ENCODE measurements at places on chromosomes 1 and 21.

GRCh38 chr1:108767115-108767514 is 20.6 kb downstream of the STXBP3 start:
- DNase-seq = no peak

DNA sequence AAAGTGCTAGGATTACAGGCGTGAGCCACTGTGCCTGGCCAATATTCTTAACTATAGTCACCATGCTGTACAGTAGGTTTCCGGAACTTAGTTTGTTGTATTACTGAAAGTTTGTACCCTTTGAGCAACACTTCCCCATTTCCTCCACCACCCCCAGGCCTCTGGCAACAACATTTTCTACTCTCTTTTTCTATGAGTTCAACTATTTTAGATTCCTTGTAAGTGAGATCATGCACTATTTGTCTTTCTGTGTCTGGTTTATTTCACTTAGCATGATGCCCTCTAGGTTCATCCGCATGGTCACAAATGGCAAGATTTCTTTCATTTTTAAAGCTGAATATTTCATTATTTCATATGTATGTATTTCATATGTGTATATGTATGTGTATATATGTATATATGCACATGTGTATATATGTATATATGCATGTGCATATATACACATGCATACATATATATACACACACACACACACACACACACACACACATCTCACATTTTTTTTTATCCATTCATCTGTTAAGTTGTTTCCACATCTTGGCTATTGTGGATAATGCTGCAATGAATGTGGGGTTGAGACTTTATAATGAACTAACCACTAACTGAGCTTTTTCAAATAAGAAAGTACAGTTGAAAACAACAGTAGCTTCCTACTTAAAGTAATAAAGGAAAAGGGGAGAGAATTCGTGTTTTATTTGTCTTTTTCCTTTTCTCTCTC is 256.8 kb upstream of the C1orf105 start:
- DNase-seq = no peak

DNA sequence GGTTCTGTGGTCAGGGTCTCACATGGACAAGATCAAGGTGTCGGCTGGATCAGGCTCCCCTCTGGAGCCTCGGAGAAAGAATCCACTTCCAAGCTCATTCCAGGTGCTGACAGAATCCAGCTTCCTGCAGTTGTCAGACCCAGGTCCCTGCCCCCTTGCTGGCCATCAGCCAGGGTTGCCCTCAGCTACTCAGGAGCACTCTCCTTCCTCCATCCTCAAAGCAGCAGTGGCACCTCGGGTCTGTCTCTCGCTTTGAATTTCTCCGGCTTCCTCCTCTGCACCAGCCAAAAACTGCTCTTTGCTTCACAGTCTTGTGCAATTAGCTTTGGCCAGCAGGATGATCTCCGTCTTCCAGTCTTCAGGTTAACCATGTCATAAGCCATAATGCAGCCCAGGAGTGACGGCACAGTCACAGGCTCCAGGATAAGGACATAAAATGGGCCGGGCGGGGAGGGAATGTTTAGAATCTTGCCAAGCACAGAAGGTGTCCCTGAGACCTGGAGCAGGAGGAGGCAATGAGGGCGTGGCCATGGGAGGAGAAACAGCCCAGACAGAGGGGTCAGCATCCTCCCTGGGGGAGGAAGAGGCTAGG is 79.4 kb upstream of the SLC25A33 start:
- no peak for DNase-seq

GRCh38 chr1:232457595-232457994 is 172.3 kb downstream of the SIPA1L2 start:
- DNase-seq = no peak

DNA sequence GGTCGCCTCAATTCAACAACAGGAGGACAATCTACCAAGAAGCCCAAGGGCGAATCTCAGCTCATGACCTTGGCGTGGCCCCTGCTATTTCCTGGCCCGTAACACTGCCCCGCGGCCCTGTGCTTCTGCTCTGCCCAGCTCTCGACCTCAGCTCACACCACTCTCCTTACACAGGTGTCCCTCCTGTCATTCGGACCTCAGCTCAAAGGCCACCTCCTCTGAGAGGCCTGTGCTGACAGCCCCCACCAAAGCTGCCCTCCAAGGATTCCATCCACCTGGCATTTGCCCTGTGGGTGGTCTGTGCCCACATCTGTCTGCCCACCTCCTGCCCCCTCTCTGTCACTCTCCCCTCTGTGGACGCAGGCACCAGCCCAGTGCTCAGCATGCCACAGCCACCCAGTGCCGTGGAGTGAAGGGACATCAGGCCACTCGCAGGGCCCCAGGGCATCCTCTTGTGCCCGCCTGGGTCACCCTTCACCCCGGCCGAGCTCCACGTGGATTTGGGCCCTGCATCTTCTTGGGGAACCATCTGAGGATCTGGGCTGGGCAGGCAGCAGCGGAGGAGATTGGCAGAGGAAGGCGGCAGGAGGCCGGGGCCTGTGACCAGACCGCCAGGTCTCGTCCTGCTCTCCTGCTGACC is 70.3 kb downstream of the DHRS3 start:
- no peak for DNase-seq

- DNase-seq = peak; percentile 36
Observed at GRCh38 chr1:46477153-46477929, 12.3 kb upstream of the DMBX1 start.

- DNase-seq = no peak
Observed at GRCh38 chr1:16393570-16394521, 26.8 kb downstream of the SZRD1 start.

- no peak for DNase-seq
Observed at GRCh38 chr1:101739826-101740330, 256.8 kb downstream of the OLFM3 start.

DNA sequence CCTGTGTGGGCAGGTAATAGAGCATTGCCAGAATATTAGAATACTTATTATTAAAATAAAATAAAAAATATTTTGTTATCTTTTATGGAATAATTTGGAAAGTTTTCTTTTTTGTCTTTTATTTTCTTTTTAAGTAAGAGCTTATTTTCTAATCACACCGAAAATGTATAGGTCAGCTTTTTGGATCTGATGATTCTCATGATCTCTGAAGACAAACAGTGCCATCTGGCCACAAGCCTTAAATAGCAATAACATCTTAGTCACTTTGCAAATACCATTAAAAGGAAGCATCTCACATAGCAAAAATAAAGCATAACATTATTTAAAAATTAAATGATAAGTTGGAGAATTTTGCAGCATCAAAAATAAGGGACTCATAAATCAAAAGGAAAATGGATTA is 213.8 kb downstream of the PLA2G4A start:
- no peak for DNase-seq

DNA sequence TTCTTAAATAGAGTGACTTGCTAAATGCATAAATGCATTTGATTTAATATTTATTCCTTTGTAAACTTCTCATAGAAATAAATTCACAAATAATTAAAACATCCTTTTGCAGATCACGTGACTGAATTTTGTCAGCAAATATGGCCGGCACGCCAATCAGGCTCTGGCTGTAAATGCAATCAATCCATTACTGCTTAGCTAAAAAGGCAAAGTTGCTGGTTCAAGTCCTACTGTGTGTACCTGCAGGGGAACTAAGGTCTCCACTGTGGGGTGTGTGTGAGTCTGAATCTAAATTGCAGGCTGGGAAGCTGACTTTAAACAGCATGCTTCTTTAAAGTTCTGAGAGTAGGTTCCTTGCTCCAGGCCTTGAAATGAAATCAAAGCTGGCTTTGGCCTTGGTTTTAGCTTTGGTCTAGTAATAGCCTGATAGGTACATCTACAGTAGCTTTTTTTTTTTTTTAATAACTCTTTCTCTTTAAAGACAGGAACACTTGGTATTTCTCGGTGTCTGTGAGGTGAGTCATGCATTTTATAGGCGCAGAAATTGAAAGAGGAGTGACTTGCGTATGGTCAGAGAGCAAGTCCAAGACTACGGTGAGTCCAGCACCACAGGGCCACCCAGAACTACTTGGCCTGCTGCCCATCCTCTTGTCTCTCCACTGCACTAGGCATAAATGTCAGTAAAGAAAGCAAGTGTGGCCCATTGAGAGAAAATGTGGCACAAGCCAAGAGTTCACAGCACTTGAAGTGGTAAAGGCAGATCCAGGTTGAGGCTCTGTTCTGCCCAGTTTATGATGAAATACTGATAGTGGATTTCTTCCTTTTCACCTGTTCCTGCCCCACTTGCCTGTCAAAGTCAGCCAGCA is 36.2 kb upstream of the LYST start:
- no peak for DNase-seq

DNA sequence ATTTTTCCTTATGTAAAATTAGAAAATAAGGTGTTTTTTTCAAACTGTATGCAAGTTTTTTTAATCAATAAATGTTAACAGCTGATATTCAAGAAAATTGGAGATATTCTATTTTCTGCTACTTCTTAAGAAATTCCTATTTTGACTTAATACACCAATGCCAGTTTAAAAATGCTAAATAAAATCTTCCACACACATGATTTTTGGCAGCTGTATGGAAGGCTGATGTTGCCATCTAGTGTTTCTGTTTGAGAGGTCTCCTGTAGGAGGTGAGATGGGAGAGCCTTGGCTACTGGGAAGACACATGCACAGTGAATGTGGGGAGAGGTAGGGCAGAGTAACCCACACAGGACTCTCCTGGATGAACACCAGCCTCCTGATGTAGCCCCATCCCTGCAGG is 29.2 kb upstream of the OR2B11 start:
- no peak for DNase-seq

GRCh38 chr1:89044970-89045721 is 19.9 kb downstream of the GBP1 start:
- DNase-seq = no peak

- peak; percentile 64 for DNase-seq
Observed at GRCh38 chr1:186212568-186213224, 162.4 kb downstream of the TPR start.

GRCh38 chr1:83508485-83509151 is 490.3 kb downstream of the TTLL7 start:
- DNase-seq = no peak

DNA sequence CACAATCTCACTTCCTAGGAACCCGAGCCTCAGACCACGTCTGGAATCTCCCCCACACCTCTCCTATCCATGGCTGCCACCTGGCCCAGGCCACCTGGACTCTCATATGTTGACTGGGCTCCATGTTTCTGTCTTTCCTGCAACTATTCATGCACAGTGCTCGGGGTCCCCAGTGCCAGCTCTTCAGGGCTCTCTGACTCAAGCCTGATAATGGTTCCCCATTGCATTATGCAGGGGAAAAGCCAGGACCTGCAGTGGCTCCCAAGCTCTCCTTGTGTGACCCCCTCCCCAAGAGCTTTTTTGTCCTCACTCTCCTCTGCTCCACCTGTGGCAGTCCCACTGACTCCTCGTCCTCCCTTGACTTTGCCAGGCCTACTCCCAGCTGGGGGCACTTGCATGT is 417.6 kb downstream of the NPHP4 start:
- DNase-seq = no peak

DNA sequence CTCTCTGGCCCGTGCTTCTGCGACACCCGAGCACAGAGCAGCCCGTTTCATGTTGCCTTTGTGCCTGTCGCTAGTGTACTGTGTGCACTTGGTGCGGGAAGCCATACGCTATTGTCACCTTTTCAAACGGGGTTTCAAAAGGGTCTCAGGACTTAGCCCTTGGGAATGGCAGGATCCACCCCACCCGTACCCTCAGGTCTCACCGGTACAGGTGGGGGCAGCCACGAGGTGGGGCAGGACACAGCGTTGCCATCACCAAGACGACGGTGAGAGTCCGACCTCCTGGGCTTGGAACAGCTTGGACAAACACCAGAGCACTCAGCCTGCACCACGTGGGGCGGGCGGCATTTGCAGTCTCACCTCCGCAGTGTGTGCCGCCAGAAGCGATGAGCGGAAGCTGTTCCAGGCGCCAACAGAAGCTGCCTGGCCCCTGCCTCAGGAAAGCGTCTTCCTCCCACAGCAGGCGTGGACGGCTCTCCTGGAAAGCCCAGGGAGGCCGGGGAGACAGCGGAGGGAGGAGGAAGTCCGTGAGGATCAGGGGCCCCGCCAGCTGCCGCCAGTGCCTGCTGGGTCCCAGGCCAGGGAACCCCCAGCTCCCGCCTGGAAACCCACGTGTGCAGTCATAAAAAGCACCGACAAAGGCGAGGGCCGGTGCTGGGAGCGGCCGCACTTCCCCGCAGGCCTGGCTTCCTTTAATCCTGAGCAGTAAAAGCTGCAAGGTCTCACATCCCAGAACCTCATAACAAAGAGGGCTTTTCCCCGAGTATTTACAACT is 131.3 kb upstream of the ARHGEF16 start:
- DNase-seq = no peak

GRCh38 chr1:242454262-242455051 is 70.0 kb downstream of the PLD5 start:
- DNase-seq = no peak

DNA sequence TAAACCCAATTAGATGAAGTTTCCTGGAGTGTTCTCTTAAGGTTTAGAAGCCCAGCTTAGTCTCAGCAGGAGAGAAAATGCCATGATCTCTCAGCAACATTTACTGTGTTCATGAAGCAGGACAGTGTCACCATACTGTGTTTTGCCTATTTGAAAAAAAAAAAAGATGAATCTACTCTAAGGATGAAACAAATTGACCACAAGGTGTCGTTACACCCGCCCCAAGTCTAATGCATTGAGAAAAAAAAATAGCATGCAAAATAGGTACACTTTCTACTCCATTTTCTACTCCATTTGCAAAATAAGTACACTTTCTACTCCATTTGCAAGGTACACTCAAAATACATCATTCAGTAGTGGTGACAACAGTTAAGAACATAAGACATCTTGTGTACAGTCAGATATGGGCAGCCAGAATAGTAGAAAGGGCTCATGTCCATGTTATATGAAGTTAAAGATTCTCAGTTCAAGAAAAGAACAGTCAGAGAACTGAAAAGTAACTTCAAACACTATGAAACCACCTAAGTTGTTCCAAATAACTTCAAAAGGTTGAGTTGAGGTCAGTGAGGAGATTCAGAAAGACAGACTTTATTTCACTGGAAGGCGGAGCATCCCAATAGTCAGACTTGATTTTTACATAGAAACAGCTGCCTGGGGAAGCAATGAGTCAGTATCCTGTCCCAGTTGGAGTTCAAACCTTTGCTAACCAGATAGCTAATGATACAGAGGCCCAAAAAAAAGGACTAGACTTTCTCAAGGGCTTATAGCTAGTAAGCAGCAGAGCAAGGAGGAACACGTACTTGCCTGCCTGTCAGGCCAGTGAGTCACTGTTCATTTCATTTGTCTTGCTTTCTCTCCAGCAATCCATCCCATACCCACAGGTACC is 13.3 kb downstream of the PLPPR5 start:
- DNase-seq = no peak
